ENCODE measurements at places on chromosomes 12 and 14.

- DNase-seq, result no peak
Observed at GRCh38 chr12:41103614-41104013, 84.5 kb upstream of the PDZRN4 start.

GRCh38 chr12:76144245-76144549, 59.7 kb upstream of the NAP1L1 start:
- no peak for DNase-seq

- no peak for DNase-seq
Observed at GRCh38 chr14:66568220-66568619, 60.3 kb downstream of the GPHN start.

- no peak for DNase-seq
Observed at GRCh38 chr14:99195602-99196309, 76.2 kb downstream of the BCL11B start.

- DNase-seq, result no peak
Observed at GRCh38 chr12:59629890-59630289, 34.1 kb downstream of the SLC16A7 start.

GRCh38 chr12:101009274-101009673, 200.8 kb downstream of the SLC5A8 start:
- DNase-seq, result no peak

GRCh38 chr12:57309420-57309819, 58.4 kb upstream of the STAC3 start:
- DNase-seq, result no peak

DNA sequence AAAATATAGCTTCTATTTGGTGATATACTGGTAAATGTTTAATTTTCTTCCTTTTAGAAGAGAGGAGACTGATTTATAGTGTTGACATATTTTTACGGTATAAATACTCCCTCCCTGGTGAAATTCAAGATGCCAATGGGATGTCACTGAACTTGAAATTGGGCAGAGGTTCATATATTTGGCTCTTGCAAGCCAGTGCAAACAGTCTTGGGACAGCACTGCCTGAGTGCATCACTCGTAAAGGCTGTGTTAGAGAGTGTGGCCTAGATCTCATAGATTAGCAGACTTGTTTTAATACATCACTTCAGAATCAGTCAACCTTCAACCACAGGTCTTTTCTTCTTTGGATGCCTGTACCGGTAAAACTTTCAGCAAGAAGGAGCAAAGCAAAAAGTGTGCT, 681.0 kb downstream of the NRXN3 start:
- DNase-seq, result no peak

DNA sequence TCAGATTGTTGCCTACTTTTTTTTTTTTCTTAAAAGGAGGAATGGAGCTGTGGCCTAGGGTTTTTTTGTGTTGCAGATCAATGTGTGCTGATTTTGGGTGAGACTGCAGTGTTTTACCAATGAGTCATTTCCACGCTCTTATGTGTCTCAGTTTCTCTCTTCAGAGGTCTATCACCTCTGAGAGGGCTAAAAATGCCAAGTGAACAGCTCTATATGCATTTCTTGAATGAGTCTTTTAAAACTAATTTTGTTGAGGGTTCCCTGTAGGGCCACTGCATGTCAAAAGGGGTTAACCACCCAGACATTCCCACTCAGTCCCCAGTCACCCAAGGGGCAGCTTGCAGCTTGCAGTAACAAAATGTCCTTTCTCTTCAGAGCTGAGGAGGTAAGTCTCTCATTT, 24.3 kb upstream of the GLIPR1L2 start:
- no peak for DNase-seq

- DNase-seq, result no peak
Observed at GRCh38 chr12:98911396-98911795, 266.3 kb downstream of the APAF1 start.

GRCh38 chr14:91298576-91298975, 54.1 kb upstream of the GPR68 start:
- DNase-seq, result no peak

DNA sequence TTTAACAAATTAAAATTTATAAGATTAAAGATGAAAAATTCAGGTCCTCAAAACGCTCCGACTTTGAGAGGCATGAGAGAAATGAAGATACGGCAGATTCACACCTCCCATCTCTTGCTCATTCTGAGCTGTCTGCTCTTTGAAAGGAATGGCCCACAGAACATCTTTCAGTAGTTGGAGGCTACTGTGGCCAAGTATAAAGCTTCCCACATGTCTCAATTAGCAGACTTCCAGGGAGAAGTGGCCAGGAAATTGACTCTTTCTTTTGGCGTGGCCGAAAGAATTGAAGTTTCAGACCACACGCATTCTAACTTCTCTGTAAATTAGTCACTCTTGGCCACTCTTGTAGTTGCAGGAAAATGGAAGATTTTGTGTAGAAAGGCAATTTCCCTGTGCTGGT, 129.2 kb downstream of the DIP2B start:
- no peak for DNase-seq

- DNase-seq, result no peak
Observed at GRCh38 chr12:2242216-2242615, 189.4 kb downstream of the CACNA1C start.

DNA sequence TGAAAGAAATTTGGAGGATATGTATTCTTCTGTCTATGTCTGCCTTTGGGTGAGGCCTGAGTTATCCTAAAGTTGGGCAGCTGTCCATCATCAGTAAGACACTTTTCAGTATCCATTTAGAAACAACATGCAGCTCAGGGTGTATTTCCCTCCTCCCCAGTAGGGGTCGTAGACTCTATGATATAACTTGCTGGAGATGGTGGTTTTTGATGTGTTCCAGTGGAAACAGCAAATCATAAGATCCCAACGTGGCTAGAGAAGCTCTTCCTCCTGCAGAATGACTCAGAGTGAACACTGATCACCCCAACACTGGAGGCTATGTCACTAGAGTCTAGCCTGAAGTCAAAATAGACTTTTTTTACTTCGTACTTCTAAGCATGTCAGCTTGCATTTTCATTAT, 331.6 kb upstream of the STXBP6 start:
- no peak for DNase-seq

- DNase-seq, result no peak
Observed at GRCh38 chr14:51732494-51733112, 80.9 kb downstream of the FRMD6 start.

GRCh38 chr14:37969511-37969979, 238.2 kb upstream of the SSTR1 start:
- DNase-seq, result no peak

DNA sequence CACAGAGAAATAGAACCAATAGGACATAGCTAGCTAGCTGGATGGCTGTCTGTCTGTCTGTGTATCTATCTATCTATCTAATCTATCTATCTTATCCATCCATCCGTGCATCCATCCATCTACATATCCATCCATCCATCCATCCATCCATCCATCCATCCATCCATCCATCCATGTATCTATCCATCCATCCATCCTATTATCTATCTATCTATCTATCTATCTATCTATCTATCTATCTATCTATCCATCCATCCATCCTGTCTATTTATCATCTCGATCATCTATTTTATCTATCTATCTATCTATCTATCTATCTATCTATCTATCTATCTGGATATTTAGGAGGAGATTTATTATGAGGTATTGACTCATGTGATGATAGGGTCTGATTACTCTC, 84.9 kb downstream of the DNAH10 start:
- DNase-seq, result no peak

DNA sequence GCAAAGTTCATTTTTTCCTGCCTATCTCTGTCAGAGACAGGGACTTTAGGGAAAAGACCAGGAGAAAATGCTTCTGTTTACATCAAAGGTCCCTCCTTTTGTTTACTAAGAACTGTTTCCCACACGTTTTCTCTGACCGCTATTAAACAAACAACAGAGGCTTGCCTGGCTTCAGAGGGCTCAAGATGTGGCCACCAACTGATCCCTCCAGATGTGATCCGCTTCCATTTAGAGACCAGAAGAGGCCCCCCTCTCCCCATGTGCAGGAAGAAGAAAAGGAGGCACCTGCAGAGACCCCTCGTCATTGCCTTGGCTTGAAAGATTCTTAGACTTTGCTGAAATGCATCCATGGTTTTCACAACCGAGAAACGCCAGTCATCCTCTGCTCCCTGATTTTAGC, 217.9 kb upstream of the PWP1 start:
- no peak for DNase-seq

GRCh38 chr12:123200414-123200813, 32.5 kb downstream of the MPHOSPH9 start:
- peak; percentile 43 for DNase-seq

GRCh38 chr12:59980476-59980875, 384.6 kb downstream of the SLC16A7 start:
- no peak for DNase-seq

DNA sequence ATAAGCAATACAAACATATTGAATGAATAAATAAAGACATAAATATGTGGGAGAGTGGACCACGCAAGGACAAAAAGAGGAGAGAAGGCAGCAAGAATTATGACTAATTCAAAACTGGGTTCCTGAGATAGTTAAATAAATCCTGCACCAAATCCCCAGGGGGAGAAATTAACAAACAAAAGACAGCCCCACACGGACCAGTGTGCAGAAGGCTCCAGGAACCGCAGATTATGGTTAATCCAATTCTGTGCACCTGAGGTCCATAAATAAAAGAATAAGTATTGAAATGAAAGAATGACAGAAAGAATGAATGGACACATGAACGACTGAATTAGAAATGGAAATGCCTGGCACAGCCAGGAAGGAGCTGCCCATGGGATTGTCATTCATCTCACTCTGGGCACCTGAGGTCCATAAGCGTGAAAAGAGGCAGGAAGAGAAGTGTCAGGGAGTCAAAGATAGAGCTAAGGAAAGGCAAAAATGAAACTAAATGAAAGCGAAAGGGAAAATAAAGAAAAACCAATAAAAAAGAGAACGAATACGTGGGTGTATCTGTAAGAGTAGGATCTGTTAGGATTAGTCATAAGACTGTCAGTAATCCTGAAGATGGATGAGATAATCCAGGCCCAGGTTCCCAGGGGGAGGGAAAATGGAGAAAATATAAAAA, 23.3 kb downstream of the MEG3 start:
- no peak for DNase-seq
